ENCODE measurements at places on chromosomes 13 and 19. TPM values are rescaled to one million over a fixed set of nuclear protein-coding genes. Genes with fewer than 3 reads are reported as not detected.

- no peak for DNase-seq
Observed at GRCh38 chr13:45301263-45301662, 39.7 kb downstream of the TPT1 start.

DNA sequence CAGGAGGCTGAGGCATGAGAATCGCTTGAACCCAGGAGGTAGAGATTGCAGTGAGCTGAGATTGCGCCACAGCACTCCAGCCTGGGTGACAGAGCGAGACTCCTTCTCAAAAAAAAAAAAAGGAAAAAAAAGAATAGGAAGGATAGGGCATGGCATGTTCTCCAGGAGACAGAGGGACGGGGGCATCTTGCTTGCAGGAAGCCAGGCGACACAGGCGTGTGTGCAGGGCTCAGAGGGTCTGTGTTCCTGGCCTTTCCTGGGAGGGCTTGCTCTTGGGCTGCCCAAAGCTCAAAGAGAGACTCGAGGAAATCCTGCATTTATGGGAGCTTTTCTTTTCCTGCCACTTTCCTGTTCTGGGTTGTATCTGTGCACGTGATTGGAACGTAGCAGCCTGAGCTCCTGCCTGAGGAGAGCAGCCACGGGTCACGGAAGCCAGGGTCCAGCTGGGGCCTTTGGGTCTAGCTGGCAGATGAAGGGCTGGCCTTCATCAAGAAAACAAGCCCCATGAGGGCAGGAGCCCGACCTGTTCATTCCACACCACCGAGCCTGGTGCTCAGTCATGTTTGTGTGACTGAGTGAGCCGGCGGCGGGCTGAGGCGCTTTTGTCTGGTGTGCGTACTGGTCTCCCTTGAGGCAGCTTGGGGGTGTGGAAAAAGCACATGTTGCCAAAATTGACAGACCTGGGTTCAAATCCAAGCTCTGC lies 44.5 kb downstream of the CAPN12 start:
- peak; percentile 65 for DNase-seq

Gene ZNF575
- 0.29 TPM for total RNA-seq

Gene ZNF587
- 21.8 TPM for total RNA-seq

Gene C19orf73
- total RNA-seq: not detected

DNA sequence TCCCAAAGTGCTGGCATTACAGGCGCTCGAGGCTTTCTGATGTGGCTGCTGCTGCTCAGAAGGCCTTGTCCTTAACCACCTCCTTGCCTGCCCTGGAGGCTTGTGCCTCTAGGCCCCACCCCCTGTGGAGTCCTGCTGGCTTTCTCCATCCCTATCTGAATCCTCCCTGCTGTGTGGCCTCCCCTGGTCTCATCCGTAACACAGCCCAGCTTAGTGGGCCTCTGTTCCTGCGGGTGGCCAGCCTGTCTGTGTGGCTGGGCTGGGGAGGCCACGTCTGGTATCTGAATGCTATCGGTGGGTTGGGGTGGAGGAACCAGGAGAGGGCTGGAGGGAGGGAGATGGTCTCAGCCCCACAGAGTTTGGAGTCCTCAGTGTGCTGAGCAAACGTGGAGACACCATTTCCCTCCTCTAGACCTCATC lies 4.7 kb downstream of the RPL28 start:
- DNase-seq: peak; percentile 59

DNA sequence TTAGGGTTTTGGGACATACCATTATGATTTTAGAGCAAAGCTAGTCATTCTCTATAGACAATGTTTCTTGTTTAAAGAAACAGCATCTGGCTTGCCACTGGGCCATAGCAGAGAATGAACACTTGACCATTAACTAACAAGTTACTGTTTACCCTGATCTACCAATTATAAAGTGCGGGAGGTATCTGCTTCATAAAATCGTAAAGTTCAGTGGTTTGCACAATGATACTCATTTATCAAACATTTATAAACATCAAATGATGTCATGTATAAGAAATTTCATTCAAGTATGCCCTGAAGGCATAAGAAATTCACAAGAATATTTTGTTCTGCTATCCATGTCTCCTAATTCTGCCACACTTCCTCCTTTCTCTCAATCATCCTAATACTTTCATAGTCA lies 139.2 kb downstream of the PCDH20 start:
- no peak for DNase-seq
